Stimulated activated CD4-positive, alpha-beta T cell treated with anti-CD3 and anti-CD28 coated beads, Interleukin-2, amount 100 ng/mL, for 24 hours (primary cell): ENCODE measurements at places on chromosomes 4 and X.

DNA sequence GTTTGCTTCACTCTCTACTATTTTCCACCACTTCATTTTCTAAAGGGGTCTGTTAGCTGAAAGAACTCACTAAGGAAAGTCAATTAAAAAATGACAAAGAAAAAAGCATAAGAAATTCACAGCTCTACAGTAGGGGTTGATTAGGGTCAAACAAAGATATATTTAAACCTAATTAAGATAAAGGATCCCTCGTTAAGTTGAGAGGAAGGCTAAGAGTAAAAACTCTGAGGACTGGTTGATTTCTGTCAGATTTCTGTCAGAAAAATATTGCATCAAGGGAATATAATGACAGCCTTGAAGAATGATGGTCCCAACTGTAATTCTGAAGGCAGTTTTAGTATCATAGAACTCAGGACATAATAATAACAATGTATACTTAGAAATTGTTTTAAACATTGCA, 218.0 kb downstream of the QDPR start:
- no peak for DNase-seq

- no peak for DNase-seq
Observed at GRCh38 chr4:75834772-75835154, 67.5 kb downstream of the PPEF2 start.

- no peak for DNase-seq
Observed at GRCh38 chr4:69584135-69584534, 55.3 kb downstream of the UGT2A2 start.

DNA sequence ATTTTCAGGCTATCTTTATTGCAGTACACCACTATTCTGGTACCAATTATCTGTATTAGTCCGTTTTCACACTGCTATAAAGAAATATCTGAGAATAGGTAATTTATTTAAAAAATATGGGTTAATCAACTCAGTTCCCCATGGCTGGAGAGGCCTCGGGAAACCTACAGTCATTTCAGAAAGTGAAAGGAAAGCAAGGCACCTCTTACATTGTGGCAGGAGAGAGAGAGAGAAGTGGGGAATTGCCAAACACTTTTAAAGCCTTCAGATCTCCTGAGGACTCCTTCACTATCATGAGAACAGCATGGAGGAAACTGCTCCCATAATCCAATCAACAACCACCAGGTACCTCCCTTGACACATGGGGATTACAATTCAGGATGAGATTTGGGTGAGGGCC, 54.7 kb downstream of the AMER1 start:
- no peak for DNase-seq

GRCh38 chr4:98448908-98449307, 187.7 kb downstream of the RAP1GDS1 start:
- DNase-seq = no peak

GRCh38 chr4:143023239-143023918, 161.3 kb upstream of the USP38 start:
- DNase-seq = no peak

DNA sequence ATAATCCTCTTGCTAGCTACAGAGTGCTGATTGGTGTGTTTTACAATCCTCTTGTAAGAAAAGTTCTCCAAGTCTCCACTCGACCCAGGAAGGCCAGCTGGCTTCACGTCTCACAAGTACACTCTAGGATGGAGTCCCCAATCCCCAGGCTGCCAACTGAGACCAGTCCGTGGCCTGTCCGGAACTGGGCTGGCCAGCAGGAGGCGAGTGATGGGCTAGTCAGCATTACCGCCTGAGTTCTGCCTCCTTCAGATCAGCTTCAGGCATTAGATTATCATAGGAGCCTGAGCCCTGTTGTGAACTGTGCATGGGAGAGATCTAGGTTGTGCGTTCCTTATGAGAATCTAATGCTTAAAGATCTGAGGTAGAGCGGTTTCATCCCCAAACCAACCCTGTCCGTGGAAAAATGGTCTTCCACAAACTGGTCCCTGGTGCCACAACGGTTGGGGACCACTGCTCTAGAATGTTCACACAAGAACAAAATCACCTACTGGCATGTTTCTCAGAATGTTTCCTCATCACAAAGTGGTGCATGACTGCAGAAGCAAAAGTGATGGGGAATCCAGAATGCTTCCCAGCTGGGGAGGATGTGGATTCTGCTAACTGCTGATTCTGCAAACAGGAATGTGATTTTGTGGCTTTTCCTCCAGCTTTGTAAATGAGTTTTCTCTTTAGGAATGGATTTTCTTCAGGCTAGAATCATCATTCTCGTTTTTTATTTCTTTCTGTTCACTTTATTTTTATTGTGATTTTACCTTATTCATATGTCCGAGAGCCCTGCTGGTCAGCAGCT, 40.9 kb downstream of the SEPTIN11 start:
- DNase-seq = no peak

DNA sequence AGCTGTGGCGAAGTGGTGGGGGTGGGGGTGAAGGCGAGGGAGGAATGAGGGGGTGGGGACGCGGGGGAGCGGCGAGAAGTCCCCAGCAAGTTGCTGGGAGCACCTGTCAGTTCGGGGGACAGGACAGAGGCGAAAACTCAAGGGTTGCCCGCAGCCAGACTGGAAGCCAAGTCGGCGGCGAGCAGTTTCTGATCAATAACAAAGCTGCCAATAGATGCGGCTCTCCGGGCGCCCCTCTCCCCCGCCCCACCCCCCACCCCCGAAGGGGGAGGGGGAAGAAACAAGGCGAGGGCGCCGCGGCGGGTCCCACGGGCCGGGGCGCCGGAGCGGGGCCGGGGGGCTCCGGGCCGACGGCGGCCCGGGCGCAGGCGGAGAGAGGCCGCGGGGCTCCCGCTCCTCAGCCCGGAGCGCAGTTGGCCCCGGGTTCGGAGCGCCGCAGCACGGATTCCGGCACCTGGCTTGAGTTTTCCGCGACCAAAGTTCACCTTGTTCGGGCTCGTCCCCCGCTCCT, 379 bp downstream of the PDGFC start:
- DNase-seq = no peak

DNA sequence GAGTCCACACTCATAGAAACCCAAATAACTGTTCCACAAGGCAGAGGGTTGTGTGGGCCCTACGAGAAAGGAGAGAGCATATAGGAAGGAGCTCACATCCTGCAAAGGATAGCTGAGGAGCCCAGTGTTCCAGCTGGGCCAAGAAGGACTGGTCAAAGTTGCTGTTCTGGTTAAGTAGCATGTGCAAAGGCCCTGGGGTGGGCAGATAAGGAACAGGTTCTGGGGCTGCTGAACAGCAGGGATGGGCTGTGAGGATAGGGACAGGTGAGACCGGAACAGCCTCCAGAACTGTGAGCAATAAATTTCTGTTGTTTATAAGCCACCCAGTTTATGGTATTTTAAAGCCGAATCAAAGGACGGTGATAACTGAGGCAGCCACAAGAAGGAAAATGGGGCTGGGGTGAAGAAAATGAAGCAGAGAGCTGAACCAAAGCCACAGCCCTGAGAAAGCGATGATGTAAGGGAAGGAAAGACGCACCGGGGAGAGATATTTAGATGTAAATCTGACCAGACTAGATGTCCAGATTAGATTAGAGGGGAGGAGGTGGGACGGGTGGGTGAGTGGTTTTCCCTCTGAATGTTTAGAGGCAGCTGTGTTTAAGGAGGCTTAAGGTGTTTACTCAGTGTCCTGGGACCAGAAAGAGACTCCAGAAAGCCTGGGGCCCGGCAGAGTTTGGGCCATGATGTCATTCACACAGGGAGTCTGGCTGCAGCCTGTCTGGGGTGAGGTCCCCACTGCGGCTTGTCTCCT, 180.8 kb upstream of the BCOR start:
- peak; percentile 38 for DNase-seq

- DNase-seq = no peak
Observed at GRCh38 chr4:152680988-152681603, 1.3 kb upstream of the TMEM154 start.
